Ovary (tissue), 10 donors: ENCODE measurements at places on chromosomes 7 and 10. TPM values are rescaled to one million over a fixed set of nuclear protein-coding genes. Genes with fewer than 3 reads are reported as not detected.
A peak's percentile ranks its signal among the peaks of the same experiment; 100 is the strongest.

- H3K4me3 ChIP-seq: no peak overlapping the region
- no peaks in the 10 kb centered on the region for H3K4me1 ChIP-seq
- no peaks in the 10 kb centered on the region for H3K27me3 ChIP-seq
- DNase-seq: no peak
- no peak overlapping the region for H3K27ac ChIP-seq
Measured at GRCh38 chr7:43753271-43753810, 5.1 kb upstream of the BLVRA start.

- no peak for DNase-seq
- H3K4me1 ChIP-seq: no peaks in the 10 kb centered on the region
- no peaks in the 10 kb centered on the region for H3K27me3 ChIP-seq
- no peaks in the 10 kb centered on the region for H3K36me3 ChIP-seq
- H3K27ac ChIP-seq: no peak overlapping the region
Measured at GRCh38 chr10:26557641-26558014, 119.5 kb downstream of the APBB1IP start.

- H3K27me3 ChIP-seq: no peaks in the 10 kb centered on the region
- H3K4me3 ChIP-seq: peak overlapping the region; percentile 89
- DNase-seq: no peak
- no peaks in the 10 kb centered on the region for H3K36me3 ChIP-seq
- no peaks in the 10 kb centered on the region for H3K4me1 ChIP-seq
Measured at GRCh38 chr10:14953424-14954000, 384 bp downstream of the DCLRE1C start.

- no peaks in the 10 kb centered on the region for H3K36me3 ChIP-seq
- DNase-seq: no peak
- H3K4me3 ChIP-seq: peak within 1 kb of the TSS; percentile 48
- no peak within 1 kb of the TSS for H3K27ac ChIP-seq
Measured at GRCh38 chr7:26291699-26292538, at the start of gene SNX10. Gene SNX10, plus strand, starts transcription at chr7:26291862. Its CDS starts 54,581 bp downstream, at chr7:26346443.

DNA sequence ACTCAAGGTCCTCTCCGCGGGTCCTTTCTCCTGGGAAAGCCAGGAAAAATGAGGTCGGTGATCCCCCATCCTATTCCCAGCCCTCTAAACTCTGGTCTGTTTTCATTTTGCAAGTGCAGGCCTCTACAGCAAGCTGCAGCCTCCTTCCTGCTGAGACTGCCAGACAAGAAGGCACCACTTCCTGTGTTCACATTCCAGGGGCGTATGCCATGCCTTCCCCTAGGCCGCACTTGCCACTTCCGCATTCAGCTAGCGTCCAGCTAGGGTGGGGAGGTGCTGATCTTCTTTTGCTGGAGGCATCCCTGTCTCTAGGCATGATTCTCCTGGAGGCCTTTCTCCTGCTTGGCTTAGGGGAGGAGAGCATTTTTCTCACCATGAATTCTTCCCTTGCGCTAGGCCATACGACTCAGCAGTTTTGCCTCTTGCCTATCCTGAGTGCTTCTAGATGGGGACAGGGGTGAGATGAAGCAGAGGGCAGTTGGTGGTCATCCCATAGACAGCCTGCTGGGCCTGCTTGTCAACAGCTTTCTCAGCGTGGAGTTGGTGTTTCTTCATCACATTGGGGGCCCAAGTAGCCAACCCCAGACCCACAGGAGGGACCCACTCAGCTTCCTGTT, 328.9 kb downstream of the RPS24 start:
- no peak for DNase-seq
- H3K27ac ChIP-seq: no peak overlapping the region
- H3K4me3 ChIP-seq: no peak overlapping the region
- no peaks in the 10 kb centered on the region for H3K27me3 ChIP-seq

GRCh38 chr7:66143876-66144332, 29.3 kb downstream of the CRCP start:
- no peak for DNase-seq
- no peaks in the 10 kb centered on the region for H3K27me3 ChIP-seq
- H3K36me3 ChIP-seq: no peaks in the 10 kb centered on the region

- H3K4me3 ChIP-seq: no peak overlapping the region
- DNase-seq: no peak
- no peaks in the 10 kb centered on the region for H3K4me1 ChIP-seq
- no peaks in the 10 kb centered on the region for H3K27me3 ChIP-seq
- H3K36me3 ChIP-seq: no peaks in the 10 kb centered on the region
- H3K27ac ChIP-seq: no peak overlapping the region
Measured at GRCh38 chr7:104934665-104935064, 79.3 kb upstream of the KMT2E start.

GRCh38 chr7:91717681-91718470, 162.6 kb downstream of the MTERF1 start:
- no peak for DNase-seq
- H3K36me3 ChIP-seq: no peaks in the 10 kb centered on the region
- H3K4me1 ChIP-seq: no peaks in the 10 kb centered on the region
- H3K27me3 ChIP-seq: no peaks in the 10 kb centered on the region
- H3K4me3 ChIP-seq: no peak overlapping the region
- H3K27ac ChIP-seq: no peak overlapping the region

DNA sequence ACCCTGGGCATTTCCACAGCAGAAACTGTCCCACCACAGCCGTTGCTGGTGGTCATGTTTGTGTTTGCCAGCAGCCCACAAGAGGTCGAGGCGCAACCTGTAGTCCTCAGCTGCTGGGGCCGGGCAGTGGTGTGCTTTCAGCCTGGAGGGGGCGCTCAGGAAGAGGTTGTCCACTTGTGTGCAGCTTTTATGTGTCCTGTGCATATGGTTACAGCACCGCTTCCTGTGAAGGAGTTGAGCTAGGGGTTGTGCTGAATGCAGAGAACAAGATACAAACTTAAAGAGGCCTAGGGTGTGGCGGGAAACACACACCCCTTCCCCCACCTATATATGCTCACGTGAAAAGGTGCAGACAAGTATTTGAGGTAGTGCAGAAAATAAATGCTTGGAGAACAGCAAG, 29.5 kb upstream of the PFKFB3 start:
- no peak for DNase-seq
- H3K36me3 ChIP-seq: no peaks in the 10 kb centered on the region
- no peak overlapping the region for H3K27ac ChIP-seq
- no peaks in the 10 kb centered on the region for H3K27me3 ChIP-seq
- peaks cover 45% of the 10 kb centered on the region for H3K4me1 ChIP-seq

DNA sequence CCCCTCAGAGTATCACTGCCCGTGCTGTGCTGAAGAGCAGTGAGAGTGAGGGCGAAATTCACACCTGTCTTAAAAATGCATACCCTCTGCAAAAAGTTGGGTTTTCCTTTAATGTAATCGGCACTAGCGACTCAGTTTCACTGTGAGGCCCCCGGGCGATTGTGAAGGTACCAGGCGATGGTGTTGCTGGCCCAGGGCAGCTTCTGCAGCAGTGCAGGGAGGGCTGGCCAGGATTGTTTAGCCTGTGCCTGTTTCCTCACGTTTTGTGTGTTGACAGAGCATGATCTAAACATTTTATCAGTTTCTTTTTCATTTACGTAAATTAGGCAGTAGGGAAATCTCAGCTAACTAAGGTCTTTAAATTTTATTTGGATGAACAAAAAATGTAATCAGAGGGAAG, 13.3 kb downstream of the ZNF862 start:
- no peak overlapping the region for H3K27ac ChIP-seq
- no peak overlapping the region for H3K4me3 ChIP-seq
- no peaks in the 10 kb centered on the region for H3K36me3 ChIP-seq
- peaks cover 3% of the 10 kb centered on the region for H3K4me1 ChIP-seq

DNA sequence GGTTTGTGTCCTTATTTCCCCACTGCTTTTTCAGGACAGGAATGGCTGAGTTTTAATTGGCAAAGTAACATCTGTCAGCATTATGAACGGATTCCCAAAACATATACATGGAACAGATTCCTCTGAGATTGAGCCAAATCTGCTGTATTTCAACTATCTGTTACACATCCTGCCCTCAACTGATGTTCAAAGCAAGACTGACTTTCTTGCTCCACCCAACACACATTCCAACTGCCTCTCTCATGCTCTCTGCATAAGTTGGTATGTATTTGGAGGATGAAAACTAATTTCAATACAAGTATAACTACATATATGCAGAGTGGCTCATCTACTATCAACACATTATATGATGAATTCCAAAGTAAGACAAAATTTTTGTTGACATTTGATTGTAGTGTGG, 342.2 kb downstream of the GATA3 start:
- no peak for DNase-seq
- H3K27ac ChIP-seq: no peak overlapping the region
- H3K36me3 ChIP-seq: no peaks in the 10 kb centered on the region
- H3K27me3 ChIP-seq: no peaks in the 10 kb centered on the region
- H3K4me3 ChIP-seq: no peak overlapping the region

DNA sequence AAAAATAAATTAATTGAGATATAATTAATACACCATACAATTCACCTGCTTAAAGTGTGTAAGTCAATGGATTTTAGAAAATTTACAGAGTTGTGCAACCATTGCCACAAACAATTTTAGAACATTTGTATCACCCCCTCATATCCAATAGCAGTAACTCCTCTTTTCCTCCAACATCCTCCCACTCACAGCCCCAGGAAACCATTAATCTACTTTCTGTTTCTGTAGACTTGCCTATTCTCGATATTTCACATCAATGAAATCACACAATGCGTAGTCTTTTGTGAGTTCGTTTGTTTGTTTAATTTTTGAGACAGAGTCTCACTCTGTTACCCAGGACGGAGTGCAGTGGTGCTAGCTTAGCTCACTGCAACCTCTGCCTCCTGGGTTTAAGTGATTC, 13.7 kb upstream of the HERC4 start:
- no peak overlapping the region for H3K27ac ChIP-seq
- no peaks in the 10 kb centered on the region for H3K36me3 ChIP-seq
- no peak for DNase-seq
- H3K4me1 ChIP-seq: no peaks in the 10 kb centered on the region
- no peaks in the 10 kb centered on the region for H3K27me3 ChIP-seq

DNA sequence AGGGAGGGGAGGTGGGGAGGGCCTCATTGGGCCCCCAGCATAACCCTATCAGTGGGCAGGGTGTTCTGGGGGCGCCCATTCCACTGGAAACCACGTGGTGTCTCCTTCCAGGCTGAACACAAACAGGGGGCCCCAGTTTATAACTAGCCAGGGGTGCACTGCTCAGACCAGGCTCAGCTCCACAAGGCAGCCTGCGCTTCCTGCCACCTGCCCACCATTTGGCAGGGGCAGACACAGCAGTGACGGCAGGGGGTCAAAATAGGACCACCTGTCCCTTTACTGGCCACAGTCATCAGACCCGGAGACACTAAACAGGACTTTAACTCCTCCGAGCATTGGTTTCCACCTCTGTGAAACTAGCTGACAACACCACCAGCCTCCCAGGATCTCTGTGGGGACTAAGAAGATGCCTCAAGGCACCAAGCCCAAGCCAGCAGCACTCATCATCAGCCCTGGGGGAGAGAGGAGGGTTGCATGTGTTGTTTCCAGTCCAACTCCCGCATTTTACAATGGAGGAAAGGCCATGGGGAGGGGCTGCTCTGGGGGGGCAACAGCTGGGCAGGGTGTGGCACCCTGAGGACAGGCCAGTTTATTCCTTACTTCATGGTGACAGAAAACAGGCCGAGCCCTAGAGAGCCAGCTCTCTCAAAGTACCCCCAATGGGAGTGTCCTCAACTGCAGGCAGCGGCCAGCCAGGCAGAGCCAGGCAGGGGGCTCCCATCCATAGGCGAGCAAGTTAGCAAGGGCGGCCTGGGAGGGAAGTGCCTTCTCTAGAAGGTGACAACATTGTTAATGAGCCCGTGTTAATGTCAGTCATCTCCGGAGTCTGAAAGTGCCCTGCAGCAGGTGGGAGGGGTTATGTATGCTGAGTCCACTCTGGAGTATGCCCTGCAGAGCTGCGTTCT, 127.6 kb downstream of the TNS3 start:
- no peak overlapping the region for H3K4me3 ChIP-seq
- no peaks in the 10 kb centered on the region for H3K36me3 ChIP-seq
- DNase-seq: no peak
- peaks cover 30% of the 10 kb centered on the region for H3K4me1 ChIP-seq
- no peaks in the 10 kb centered on the region for H3K27me3 ChIP-seq

DNA sequence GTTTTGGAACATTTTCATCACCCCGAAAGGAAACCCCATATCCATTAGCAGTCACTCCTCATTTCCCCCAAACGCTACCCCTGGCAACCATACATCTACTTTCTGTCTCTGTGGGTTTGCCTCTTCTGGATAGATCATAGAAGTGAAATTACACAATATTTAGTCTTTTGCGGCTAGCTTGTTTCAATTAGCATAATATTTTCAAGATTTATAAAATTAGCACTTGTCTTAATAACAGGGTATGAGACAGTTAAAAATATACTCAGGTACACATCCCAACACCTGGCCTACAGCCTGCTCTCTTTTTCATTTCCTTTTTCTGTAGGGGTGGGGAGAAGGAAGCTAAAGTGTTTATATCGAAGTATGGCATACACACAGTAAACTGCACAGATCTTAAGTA, 81.4 kb upstream of the LRGUK start:
- no peak overlapping the region for H3K27ac ChIP-seq
- H3K36me3 ChIP-seq: no peaks in the 10 kb centered on the region
- no peak for DNase-seq
- H3K4me1 ChIP-seq: no peaks in the 10 kb centered on the region

DNA sequence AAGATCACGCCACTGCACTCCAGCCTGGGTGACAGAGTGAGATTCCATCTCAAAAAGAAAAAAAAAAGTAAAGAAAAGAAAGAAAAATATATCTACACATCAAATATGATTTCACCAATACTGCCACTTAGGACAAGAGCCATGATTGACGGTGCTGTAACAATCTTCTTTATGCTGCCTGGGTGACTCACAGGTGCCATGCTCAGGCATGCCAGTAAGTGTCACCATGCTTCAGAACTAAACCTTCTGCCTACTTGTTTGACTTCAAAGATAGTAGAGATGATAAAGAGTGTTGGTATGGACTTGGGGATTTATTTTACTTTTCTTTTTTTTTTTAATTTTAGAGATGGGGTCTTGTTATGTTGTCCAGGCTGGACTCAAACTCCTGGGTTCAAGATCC, 33.6 kb upstream of the DNMBP start:
- H3K27ac ChIP-seq: no peak overlapping the region
- peaks cover 7% of the 10 kb centered on the region for H3K4me1 ChIP-seq
- no peaks in the 10 kb centered on the region for H3K36me3 ChIP-seq
- H3K27me3 ChIP-seq: no peaks in the 10 kb centered on the region
- H3K4me3 ChIP-seq: no peak overlapping the region

- no peak for DNase-seq
- H3K4me3 ChIP-seq: no peak overlapping the region
- no peak overlapping the region for H3K27ac ChIP-seq
Measured at GRCh38 chr7:4010923-4011656, 671.0 kb upstream of the FOXK1 start.

Gene CCDC6
- total RNA-seq: 30.9 TPM

Gene PPP1R17
- not detected for total RNA-seq

Gene VPS37D
- total RNA-seq: 5.6 TPM

Gene LIPF
- not detected for total RNA-seq

Gene ALOX5
- total RNA-seq: 2.9 TPM

Gene PNLIP
- total RNA-seq: not detected

Gene SPDYE5
- 0.15 TPM for total RNA-seq
